DMS 273 treated with DMSO at 0.1 percent for 48 hours (cell line): ENCODE measurements at places on chromosomes 6 and 20.
A peak's percentile ranks its signal among the peaks of the same experiment; 100 is the strongest.

DNA sequence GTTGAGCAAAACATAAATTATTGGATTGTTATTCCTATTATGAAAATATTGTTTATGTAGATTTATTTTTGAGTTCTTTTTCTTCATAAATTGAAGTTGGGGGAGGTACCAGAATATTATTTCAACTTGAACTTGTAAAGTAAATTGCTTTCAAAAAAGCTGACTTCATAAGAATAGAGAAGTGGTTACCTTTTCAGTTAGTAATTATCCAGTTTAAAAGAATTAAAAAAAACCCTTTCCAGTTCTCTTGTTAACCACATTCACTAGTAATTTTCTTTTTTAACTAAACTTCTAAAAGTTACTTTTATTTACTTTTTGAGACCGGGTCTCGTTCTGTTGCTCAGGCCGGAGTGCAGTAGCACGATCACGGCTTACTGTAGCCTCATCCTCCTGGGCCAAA, 124.3 kb downstream of the CDKAL1 start:
- DNase-seq, result no peak

DNA sequence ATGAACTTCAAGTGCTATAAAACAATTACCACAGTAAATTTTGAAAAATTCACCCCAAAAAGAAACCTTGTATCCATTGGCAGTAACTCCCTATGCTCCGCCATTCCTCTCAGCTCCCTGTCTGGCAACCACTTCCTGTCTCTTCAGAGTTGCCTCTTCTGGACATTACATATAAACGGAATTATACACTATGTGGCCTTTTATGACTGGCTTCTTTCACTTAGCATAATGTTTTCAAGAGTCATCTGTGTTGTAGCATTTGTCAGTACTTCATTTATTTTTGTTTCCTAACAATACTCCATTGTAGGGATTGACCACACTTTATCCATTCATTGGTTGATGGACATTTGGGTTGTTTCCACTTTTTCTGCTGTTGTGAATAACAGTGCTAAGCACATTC, 50.1 kb downstream of the CEP43 start:
- no peak for DNase-seq

GRCh38 chr6:16355238-16355637, 116.9 kb downstream of the GMPR start:
- DNase-seq, result no peak

DNA sequence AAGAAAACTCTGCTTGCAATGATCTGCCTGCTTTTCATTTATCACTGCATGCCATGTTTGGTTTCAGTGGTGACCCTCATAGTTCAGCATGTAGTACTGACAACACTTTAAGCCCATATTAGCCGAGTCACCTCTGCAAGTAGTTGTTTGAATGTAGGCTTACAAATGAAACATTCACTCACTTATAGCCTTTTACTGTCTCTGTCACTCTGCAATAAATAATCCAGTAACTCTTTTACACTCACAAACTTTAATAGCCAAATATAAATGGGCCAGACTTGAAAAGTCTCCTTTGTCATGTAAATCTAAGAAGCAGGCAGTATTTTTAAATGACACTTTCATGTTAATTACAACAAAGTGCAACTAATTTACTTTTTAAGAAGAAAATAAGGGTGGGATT, 1460.0 kb upstream of the ADGRB3 start:
- DNase-seq, result no peak

DNA sequence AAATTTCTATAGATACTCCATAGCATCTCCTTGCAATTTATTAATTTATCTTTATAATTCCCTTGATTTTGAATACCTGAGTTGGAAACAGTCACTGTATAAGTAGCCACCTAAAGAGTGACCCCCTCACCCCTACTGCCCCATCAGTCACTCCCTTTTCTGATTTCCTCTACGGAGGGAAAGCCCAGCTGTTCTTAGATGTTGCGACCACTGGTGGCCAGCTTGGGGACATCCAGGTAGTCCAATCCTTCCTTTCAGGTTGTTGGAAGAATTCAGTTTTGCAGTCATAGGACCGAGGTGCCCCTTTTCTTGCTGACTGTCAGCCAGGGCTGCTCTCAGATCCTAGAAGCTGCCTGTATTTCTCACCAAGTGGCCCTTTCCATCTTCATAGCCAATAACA, 87.8 kb downstream of the BMP6 start:
- DNase-seq, result no peak

DNA sequence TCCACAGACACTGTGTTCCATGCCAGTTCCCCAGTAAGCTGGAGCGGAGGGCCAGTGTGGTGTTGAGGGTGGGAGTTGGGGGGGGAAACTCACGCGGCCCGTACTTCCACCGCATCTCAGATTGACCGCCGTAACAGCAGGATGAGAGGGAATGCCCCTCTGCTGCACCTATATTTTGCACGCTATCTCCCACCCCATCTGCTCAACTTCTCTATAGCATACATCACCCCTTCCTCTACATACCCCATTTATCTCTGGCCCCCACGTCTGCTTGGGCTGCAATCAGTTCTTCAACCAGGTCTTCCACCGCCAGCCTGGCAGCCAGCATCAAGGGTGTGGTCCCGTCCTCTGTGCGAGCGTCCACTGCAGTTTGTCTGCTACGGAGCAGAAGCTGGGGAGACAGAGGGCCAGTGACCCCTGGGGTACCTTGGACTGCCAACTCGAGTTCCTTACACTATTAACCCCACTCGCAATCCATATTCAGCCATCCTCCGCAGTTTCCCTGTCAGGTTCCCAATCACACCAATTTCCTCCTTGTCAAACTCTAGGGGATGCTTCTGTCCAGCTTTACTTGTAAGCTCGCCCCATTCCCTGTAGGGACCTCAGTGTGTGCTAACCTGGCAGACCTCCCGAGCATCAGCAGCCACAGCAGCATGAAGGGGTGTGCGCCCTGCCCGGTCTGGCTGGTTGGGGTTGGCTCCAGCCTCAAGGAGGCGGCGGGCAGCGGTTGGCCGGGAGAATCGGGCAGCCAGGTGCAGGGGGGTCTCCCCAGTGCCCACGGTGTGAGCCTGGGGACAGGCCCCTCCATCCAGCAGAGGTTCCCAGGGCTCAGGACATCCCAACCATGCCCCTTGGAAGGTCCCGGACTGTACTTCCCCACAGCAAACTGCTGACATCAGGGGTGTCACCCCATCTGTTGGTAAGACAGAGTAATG, 4.5 kb upstream of the GPSM3 start:
- DNase-seq, result no peak

- DNase-seq, result peak; percentile 20
These were observed 99.3 kb upstream of the CHD6 start for GRCh38 chr20:41717483-41717882.

DNA sequence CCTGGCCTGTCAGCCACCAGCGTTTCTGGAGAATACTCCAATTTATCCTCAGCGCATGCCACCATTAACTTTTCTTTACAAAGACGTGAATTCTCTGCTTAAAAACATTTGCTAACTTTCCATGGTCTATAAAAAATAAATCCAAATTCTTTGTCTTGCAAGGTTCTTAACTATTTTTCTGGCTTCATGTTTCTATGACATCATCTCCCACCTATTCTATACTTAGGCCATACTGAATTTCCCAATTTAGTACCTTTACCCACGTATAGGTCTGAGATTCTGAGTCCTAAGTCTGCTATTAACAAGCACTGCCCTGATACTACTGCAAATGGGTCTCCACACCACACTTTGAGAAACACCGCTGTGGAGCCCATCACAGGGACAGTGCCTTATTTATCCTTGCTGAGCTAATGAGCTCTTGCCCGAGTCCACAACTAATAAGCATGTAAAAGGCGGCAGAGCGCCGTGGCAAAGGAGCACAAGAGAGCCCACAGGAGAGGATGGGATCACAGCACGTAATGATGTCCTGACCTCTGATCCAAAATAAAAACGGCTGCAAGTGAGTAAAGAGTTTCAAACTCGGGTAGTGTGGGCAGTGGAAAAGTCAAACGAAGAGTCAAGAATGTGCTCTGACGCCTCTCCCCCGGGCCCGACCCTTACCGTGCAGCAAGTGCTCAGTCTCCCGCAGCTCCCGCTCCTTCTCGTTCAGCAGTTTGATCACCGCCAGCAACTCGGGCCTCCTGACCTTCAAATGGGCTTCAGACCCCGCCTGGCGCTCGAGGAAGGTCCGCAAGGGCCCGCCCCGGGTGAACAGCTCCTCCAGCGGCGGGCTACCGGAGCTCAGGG, 519 bp downstream of the MTRF1L start:
- DNase-seq, result no peak

DNA sequence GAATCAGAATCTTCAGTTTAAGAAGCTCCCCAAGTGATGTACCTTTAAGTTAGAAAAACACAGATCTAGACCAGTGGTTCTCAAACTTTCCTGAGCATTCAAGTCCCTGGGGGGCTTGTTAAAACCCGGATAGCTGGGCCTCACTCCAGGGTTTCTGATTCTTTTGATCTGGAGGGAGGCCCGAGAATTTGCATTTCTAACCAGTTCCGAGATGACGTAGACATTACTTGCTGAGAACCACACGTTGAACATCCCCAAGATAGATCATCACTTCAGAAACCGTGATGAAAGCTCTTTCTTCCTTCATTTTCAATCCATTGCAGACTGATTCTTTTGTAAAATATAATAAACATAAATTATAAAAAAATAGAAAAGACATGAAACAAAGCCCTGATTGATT, 40.7 kb upstream of the KIF16B start:
- no peak for DNase-seq

DNA sequence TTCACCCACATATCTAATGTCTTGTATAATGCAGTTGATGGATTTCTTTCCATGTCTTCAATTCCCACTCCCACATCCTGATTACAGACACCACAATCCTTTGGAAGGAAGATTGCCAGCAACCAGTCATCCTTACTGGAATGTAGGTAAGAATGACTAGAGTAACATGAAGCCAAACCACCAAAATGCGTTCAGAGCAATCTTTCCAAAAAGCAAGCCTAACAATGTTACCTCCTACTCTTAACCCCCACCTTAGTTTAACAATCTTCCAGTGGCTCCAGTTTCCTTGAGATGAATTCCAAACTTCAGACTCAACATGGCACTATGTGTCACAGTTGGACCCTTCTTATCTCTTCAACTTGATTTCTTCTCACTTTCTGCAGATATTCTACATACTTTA, 685.6 kb downstream of the DOK5 start:
- DNase-seq, result no peak
